Upper lobe of right lung (tissue), 1 donor: ENCODE measurements at places on chromosomes 16 and 17. TPM values are rescaled to one million over a fixed set of nuclear protein-coding genes. Genes with fewer than 3 reads are reported as not detected.

Gene C17orf113
- total RNA-seq, result 0.72 TPM

Gene TVP23A
- 0.69 TPM for total RNA-seq

Gene KRT15
- total RNA-seq, result 24.3 TPM

Gene DHX58
- 27.5 TPM for total RNA-seq

Gene CTF1
- total RNA-seq, result 9.3 TPM

Gene MRPL38
- total RNA-seq, result 85.5 TPM

Gene PRKCA
- 43.4 TPM for total RNA-seq

Gene PRR29
- total RNA-seq, result 0.43 TPM

Gene GUCY2D
- total RNA-seq, result 2.6 TPM

Gene TMEM88
- total RNA-seq, result 10.7 TPM

Gene GRAPL
- 16.6 TPM for total RNA-seq

Gene SERPINF2
- 21.6 TPM for total RNA-seq
